ENCODE measurements at places on chromosomes 12 and 14. TPM values are rescaled to one million over a fixed set of nuclear protein-coding genes. Genes with fewer than 3 reads are reported as not detected.

GRCh38 chr14:41860586-41860985, 253.9 kb downstream of the LRFN5 start:
- H3K4me3 ChIP-seq = no peak overlapping the region
- H3K4me1 ChIP-seq = no peaks in the 10 kb centered on the region
- H3K27ac ChIP-seq = no peak overlapping the region
- DNase-seq = no peak
- H3K27me3 ChIP-seq = no peaks in the 10 kb centered on the region
- no peaks in the 10 kb centered on the region for H3K36me3 ChIP-seq

GRCh38 chr12:89657066-89657465, 51.6 kb downstream of the ATP2B1 start:
- no peaks in the 10 kb centered on the region for H3K27me3 ChIP-seq
- no peak overlapping the region for H3K27ac ChIP-seq
- peaks cover 19% of the 10 kb centered on the region for H3K36me3 ChIP-seq
- peaks cover 6% of the 10 kb centered on the region for H3K4me1 ChIP-seq

DNA sequence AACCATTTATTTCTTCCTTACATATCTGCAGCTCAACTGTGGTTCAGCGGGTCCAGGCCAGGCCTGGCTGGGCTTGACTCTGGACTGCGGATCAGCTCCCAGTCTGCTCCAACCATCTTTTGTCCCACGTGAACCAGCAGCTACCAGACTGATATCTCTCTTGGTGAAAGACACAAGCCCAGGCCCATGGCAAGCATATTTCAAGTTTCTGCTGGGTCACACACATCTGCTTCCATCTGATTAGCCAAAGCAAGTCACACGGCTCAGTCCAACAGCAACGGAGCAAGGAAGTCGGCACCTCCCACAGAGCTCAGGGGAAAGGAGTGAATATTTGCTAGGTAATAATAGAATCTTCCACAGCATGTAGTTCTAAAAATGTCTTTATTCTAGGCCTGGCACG, 24.7 kb upstream of the MARK3 start:
- H3K4me1 ChIP-seq = peaks cover 8% of the 10 kb centered on the region
- peaks cover 4% of the 10 kb centered on the region for H3K27me3 ChIP-seq
- peaks cover 10% of the 10 kb centered on the region for H3K36me3 ChIP-seq
- no peak overlapping the region for H3K4me3 ChIP-seq
- H3K27ac ChIP-seq = no peak overlapping the region

DNA sequence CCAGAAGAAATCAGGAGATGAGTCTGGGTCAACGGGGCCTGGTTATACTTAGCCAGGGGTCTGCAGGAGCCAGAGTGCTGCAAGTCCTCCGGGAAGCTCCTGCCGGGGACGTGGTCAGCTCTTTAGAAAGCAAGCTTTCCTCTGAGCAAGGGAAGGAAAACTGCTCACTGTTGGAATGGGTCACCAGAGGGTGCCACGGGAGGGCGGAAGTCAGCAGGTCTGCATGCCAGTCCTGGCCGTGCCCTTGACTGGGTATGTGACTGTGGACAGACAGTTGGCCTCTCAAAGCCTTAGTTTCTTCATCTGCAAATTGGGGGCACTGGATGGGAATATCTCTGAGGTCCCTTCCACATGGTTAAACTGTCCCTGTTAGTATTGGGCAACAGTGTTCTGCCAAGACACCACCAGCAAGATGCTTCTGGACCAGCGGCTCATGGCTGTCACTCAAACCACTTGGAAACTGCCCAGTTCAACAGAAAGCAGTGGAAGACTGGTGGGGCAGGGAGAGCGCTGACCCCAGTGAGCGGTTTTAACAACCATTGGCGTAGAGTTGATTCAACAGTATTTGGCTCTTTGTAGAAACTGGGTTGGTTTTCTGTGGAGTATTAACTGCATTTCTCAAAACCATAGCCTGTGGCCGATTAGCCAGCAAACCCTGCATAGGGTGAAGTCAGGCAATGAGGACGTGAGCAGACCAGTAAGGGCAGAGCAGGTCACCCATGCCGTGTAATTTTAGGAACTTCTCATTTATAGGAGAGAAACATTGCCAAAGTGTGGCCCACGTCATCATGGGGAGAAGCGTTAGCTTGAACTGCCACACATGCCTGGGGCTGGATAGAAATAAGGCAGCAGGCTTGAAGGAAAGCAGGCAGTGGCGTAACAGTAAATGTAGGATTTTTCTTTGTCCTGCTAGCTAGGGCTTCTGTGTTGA, 163.9 kb upstream of the PRMT8 start:
- no peaks in the 10 kb centered on the region for H3K36me3 ChIP-seq
- no peaks in the 10 kb centered on the region for H3K4me1 ChIP-seq
- H3K4me3 ChIP-seq = no peak overlapping the region
- DNase-seq = no peak

- no peaks in the 10 kb centered on the region for H3K4me1 ChIP-seq
- no peak overlapping the region for H3K4me3 ChIP-seq
- no peaks in the 10 kb centered on the region for H3K27me3 ChIP-seq
- no peak overlapping the region for H3K27ac ChIP-seq
Observed at GRCh38 chr14:48814562-48814961, 771.6 kb downstream of the RPS29 start.

GRCh38 chr14:87934185-87934584, 58.8 kb downstream of the GALC start:
- no peak for DNase-seq
- H3K4me1 ChIP-seq = peaks cover 6% of the 10 kb centered on the region
- H3K36me3 ChIP-seq = peaks cover 19% of the 10 kb centered on the region
- H3K27me3 ChIP-seq = no peaks in the 10 kb centered on the region
- H3K4me3 ChIP-seq = no peak overlapping the region

- peaks cover 33% of the 10 kb centered on the region for H3K4me1 ChIP-seq
- no peak overlapping the region for H3K4me3 ChIP-seq
- no peaks in the 10 kb centered on the region for H3K27me3 ChIP-seq
- DNase-seq = no peak
- peak overlapping the region; percentile 65 for H3K27ac ChIP-seq
- H3K36me3 ChIP-seq = peaks cover 18% of the 10 kb centered on the region
Observed at GRCh38 chr14:93048843-93049242, 66.9 kb downstream of the ITPK1 start.

Gene REC8
- 58.6 TPM for total RNA-seq

Gene ERP27
- total RNA-seq = 8.7 TPM

Gene LETMD1
- total RNA-seq = 69.7 TPM

DNA sequence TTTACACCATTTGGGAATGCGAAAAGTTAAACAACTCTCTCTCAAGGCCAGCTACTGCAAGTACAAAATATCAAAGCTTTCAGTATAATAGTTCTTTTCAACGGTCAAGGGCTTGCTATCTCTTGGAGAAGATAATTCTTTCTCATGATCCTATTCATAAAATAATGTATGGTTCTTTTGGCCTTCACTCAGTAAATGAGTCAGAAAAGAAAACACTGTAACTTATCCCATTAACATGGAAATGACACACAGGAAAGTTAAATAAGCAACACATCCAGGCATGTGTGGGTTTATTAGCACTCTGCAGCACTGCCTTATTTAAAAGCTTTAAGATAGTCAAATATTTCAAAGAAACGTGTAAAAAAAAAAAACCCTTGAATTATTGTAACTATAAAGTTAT, 36.9 kb downstream of the ZFC3H1 start:
- peaks cover 13% of the 10 kb centered on the region for H3K4me1 ChIP-seq
- H3K36me3 ChIP-seq = peaks cover 67% of the 10 kb centered on the region
- H3K27me3 ChIP-seq = no peaks in the 10 kb centered on the region

Gene SLC17A8
- not detected for total RNA-seq

GRCh38 chr12:75585330-75585729, 73.9 kb upstream of the KRR1 start:
- no peaks in the 10 kb centered on the region for H3K36me3 ChIP-seq
- peaks cover 2% of the 10 kb centered on the region for H3K4me1 ChIP-seq
- DNase-seq = no peak
- H3K27me3 ChIP-seq = peaks cover 5% of the 10 kb centered on the region
- no peak overlapping the region for H3K27ac ChIP-seq

- H3K27me3 ChIP-seq = no peaks in the 10 kb centered on the region
- no peak for DNase-seq
- H3K4me1 ChIP-seq = no peaks in the 10 kb centered on the region
- no peak overlapping the region for H3K4me3 ChIP-seq
Observed at GRCh38 chr14:85243321-85243720, 286.6 kb upstream of the FLRT2 start.

GRCh38 chr14:44804391-44804790, 157.4 kb downstream of the KLHL28 start:
- no peak overlapping the region for H3K27ac ChIP-seq
- no peaks in the 10 kb centered on the region for H3K36me3 ChIP-seq
- H3K4me1 ChIP-seq = no peaks in the 10 kb centered on the region
- no peaks in the 10 kb centered on the region for H3K27me3 ChIP-seq
- DNase-seq = no peak

DNA sequence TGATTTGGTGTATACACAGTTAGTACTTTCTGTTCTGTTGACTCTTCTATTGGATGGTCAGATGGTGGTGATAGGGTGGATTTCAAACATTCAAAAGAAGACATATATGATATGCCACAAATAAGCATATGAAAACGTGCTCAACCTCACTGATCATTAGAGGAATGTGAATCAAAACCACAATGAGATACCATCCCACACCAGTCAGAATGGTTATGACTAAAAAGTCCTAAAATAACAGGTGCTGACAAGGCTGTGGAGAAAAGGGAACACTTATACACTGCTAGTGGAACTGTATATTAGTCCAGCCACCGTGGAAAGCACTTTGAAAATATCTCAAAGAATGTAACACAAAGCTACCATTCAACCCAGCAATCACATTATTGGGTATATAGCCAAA, 425.5 kb downstream of the C12orf50 start:
- no peaks in the 10 kb centered on the region for H3K4me1 ChIP-seq
- H3K4me3 ChIP-seq = no peak overlapping the region
- DNase-seq = no peak
- H3K27ac ChIP-seq = no peak overlapping the region

DNA sequence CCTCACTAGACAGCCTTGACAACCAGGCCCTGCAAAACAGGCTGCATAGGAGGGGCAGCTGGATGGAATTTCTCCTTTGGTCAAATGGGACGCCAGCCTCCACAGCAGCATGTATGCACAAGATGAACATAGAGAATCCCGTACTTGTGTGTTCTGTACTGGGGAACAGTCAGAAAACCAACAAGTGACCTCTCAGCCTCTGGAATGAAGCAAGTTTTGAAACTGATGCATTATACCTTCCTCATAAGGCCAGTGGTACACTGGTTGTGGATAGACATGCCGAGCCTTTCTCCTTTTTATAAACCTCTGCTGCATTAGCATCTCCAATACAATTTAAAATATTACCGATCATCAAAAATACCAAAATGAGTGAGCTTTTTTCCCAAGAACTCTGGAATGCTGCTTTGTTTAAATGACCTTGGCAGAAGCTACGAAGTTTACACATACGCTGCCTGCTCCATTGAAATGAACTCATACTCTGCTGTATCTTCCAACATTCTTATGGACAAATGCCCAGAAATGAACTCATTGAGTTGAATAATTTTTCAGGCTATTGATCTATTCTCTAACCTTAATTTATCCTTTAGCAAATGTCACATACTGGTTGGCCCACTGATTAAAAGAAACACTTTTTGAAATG, 47.6 kb upstream of the FERMT2 start:
- H3K27ac ChIP-seq = no peak overlapping the region
- no peaks in the 10 kb centered on the region for H3K36me3 ChIP-seq
- DNase-seq = no peak
- H3K4me1 ChIP-seq = peaks cover 4% of the 10 kb centered on the region
- peaks cover 2% of the 10 kb centered on the region for H3K27me3 ChIP-seq
- no peak overlapping the region for H3K4me3 ChIP-seq

Gene SMIM41
- not detected for total RNA-seq

Gene SLC35E3
- total RNA-seq = 9.6 TPM

Gene MCRS1
- total RNA-seq = 85.9 TPM

GRCh38 chr12:53844994-53845844, 93.4 kb upstream of the HOXC13 start:
- H3K4me1 ChIP-seq = no peaks in the 10 kb centered on the region
- no peak for DNase-seq
- H3K36me3 ChIP-seq = no peaks in the 10 kb centered on the region
- no peak overlapping the region for H3K27ac ChIP-seq
- no peak overlapping the region for H3K4me3 ChIP-seq

Gene RHEBL1
- total RNA-seq = 9.9 TPM

Gene PRKD1
- not detected for total RNA-seq

Gene DAAM1
- 24.9 TPM for total RNA-seq

DNA sequence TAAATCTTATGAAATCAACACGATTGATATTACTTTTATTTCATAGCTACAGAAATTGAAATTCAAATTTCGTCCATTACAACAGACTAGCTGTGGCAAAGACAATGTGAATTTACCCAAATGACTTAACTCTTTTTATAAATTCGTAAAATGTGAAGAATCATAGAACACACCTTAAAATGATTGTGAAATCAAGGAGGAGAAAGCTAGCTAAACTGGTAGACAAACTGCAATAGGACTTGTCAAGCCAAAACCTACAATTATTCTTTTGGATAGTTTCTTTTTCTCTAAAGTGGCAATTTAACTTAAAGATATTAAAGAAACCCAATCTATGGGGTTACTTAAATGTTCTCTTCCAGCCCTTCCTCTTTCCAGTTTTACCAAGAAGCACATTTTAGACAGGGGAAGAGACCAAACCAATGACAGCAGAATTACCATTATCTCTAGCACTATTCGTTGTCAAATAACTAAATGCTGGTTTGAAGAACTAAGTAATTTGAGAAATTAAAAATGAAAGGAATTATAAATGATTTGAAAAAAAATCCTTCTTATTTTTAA, 807 bp upstream of the SLC16A7 start:
- H3K27ac ChIP-seq = peak overlapping the region; percentile 97
- H3K36me3 ChIP-seq = peaks cover 25% of the 10 kb centered on the region
- no peaks in the 10 kb centered on the region for H3K27me3 ChIP-seq
- no peak for DNase-seq
- H3K4me1 ChIP-seq = peaks cover 39% of the 10 kb centered on the region
- peak overlapping the region; percentile 87 for H3K4me3 ChIP-seq

DNA sequence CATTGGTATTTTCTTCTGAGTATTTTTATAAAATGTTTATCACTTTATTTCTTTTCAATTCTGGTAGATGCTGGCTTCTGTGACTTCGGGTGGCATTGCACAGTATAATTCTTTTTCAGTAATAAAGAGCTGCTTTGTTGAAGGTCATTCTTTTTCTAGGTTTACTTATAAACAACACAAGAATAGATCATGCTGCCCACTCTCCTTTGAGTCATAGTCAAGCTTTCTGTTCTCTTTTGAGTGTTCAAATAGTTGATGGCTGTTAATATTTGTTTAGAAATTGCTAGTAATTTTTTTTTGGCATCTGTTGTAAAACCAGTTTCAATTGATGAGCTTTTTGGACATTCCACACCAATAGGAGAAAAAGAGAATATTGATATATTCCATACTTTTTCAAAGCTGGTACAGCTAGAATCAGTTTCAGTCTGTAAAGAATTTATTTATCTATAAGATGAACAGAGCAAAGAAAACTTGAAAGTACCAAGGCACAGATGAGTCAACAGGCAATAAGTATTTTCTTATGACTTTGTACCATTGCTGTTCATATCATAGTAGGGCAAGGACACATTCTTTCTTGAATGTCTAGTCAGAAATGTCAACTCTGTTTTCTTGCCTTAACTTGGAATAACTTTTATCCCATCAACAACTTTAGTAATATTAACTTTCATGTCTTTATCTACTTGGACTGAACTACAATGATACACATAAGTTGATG, 513.0 kb upstream of the SEL1L start:
- H3K4me1 ChIP-seq = no peaks in the 10 kb centered on the region
- no peak for DNase-seq
- H3K27ac ChIP-seq = no peak overlapping the region
- H3K4me3 ChIP-seq = no peak overlapping the region
